Neural progenitor cell (in vitro differentiated cells): ENCODE measurements at places on chromosomes 3 and 15. TPM values are rescaled to one million over a fixed set of nuclear protein-coding genes. Genes with fewer than 3 reads are reported as not detected.
A peak's percentile ranks its signal among the peaks of the same experiment; 100 is the strongest.

DNA sequence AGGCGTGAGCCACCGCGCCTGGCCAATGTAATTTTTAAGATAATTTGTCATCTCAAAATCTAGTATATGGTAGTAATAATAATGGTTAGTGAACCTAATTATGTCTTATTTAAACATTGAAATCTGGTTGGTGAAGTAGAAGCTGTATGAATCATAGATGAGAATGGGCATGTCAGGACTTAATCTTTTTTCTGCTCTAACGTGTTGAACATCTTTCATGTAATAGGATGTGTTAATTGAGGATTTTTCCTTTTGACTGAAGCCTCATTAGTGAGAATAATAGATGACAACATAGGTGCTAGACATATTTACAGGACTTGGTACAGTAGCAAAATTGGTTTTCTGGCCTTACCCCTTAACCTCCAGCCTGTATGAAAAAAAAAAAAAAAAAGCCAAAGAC, 835.6 kb downstream of the IGSF11 start:
- H3K4me3 ChIP-seq: no peak overlapping the region
- no peaks in the 10 kb centered on the region for H3K4me1 ChIP-seq
- no peaks in the 10 kb centered on the region for H3K27me3 ChIP-seq

- no peak overlapping the region for H3K4me3 ChIP-seq
- no peaks in the 10 kb centered on the region for H3K36me3 ChIP-seq
- no peaks in the 10 kb centered on the region for H3K4me1 ChIP-seq
- DNase-seq: peak; percentile 84
- H3K27ac ChIP-seq: no peak overlapping the region
Observed at GRCh38 chr3:48157950-48158376, 30.3 kb downstream of the CDC25A start.

DNA sequence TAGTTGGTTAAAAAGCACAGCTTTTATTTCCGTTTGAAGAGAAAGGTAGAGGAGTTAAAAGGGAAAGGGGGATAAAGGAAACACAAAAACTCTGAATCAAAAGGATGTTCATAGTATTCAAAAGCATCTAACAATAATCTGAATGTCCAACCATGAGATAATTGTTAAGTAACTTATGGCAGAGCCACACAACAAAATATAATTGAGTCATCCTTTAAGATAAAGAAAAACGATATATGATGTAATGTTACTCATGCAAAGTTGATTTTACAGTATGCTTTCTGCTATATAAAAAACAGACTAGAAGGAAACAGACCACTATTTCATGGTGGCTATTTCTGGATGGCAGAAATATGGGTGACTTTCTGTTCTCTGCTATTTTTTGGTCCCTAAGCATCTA, 3.9 kb downstream of the XPC start:
- DNase-seq: no peak
- H3K4me1 ChIP-seq: peaks cover 9% of the 10 kb centered on the region
- H3K4me3 ChIP-seq: no peak overlapping the region
- no peak overlapping the region for H3K27ac ChIP-seq
- H3K36me3 ChIP-seq: peaks cover 10% of the 10 kb centered on the region

- peak; percentile 55 for DNase-seq
- no peaks in the 10 kb centered on the region for H3K36me3 ChIP-seq
- H3K27ac ChIP-seq: peak overlapping the region; percentile 79
- peaks cover 14% of the 10 kb centered on the region for H3K4me1 ChIP-seq
- no peak overlapping the region for H3K4me3 ChIP-seq
- no peaks in the 10 kb centered on the region for H3K27me3 ChIP-seq
Observed at GRCh38 chr15:80188251-80188650, 35.5 kb downstream of the FAH start.

RTP3 gene
- not detected in 2 replicates for total RNA-seq

CTXND1 gene
- total RNA-seq: not detected in 2 replicates

KNL1 gene
- 71.7 and 125 TPM in 2 replicates for total RNA-seq
